ENCODE measurements at places on chromosomes 16 and 17.

DNA sequence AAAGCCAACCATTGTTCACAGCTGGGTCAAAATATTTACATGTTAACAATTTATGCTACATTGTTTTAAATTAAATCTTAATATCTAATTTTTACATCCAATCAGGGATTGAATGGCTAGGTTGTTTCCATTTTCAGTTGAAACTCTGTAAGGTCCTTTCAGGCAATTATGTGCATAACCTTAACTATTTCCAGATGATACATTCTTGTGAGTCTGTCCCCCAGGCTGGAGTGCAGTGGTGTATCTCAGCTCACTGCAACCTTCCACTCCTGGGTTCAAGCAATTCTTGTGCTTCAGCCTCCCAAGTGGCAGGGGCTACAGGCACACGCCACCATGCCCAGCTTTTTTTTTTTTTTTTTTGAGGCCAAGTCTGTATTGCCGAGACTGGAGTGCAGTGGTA, 10.4 kb downstream of the CDC42EP4 start:
- DNase-seq: no peak

DNA sequence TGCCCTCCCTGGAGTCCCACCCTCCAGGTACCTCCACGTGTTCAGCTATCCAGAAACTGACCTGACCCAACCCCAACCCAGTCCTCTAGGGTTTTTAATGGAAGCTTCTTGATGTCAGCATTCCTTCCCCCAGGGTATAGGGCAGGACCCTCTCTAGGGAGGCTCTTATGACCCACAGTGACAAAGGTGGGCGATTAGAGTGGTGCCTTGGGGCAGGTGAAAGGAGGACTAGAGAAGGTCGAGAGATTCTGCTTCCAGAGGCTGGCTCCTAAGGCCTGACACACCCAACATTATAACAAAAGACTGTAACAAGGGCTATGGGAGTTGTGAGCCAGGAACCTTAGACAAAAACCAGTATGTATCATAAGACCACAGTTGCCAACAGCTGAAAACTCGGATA, 17.2 kb downstream of the COX11 start:
- no peak for DNase-seq

DNA sequence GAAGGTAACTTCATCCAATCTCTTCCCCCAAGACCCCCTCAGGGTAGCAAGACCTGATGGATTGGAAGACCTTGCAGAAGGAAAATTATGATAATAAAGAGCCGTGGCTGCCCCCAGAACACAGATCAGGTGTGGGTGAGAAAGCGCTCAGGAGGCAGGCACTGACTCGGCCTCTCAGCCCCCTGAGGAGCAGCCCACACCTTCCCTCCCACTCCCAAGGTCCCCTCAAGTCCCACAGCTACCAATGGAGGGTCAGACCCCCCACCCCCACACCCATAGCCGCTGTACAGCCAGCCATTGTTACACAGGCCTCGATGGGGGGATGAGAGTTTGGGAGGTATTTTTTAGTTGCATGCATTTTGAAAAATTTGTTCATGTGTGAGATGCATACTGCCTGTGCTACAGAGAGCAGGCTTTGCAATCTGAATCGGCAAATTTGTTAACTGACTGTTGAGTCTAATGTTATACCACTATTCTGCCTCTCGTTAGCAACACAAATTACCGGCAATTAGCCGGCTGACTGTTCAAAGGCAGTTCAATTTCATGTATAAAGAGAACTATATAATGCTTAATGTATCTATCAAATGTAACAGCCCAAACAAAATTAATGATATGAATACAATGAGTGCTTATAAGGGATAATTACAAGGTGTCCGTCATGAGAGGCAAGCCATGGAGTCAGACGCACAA, 211.7 kb downstream of the C16orf78 start:
- DNase-seq: no peak

- no peak for DNase-seq
These were observed 291.2 kb downstream of the CDH11 start for GRCh38 chr16:64830653-64831052.

- no peak for DNase-seq
These were observed 248.6 kb downstream of the FTO start for GRCh38 chr16:53952215-53953208.
